ENCODE measurements at places on chromosomes 5 and 9.

DNA sequence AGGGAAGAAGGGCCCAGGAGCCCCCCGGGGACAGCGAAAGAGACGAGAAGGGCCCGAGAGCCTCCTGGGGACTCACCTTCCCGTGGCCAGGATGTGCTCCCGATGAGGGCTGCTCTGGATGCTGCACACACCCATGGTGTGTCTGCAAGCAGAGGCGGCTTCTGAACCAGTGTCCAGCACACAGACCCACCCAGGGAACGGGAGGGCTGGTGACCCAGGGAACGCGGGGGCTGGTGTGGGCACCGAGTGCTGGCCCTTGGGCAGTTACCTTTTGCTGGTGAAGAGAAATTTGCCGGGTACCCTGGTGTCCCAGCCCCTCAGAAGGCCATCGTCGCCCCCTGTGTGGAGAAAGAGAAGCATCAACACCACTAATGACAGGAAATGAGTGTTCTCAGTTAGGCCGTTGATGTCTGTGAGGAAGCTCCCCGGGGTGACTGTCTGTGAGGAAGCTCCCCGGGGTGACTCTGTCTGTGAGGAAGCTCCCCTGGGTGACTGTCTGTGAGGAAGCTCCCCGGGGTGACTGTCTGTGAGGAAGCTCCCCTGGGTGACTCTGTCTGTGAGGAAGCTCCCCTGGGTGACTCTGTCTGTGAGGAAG is 13.2 kb downstream of the MRPL41 start:
- DNase-seq: no peak

DNA sequence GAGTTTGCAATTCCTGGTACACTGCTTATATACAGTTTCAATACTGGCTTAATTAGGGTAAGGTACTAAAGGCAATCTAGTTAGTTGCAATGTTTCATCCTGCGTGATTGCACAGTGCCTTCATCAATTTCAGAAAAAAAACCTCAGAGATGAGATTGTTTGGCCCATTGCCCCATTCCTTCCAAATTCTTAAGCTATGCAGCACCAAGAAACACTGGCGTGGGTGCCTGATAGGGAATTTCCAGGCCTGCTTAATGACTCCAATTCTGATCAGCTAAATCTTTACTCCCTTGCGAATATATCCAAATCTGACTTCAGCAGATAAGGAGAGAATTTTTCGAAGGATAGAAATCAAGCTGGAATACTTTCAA is 35.9 kb upstream of the GAS1 start:
- DNase-seq: no peak

DNA sequence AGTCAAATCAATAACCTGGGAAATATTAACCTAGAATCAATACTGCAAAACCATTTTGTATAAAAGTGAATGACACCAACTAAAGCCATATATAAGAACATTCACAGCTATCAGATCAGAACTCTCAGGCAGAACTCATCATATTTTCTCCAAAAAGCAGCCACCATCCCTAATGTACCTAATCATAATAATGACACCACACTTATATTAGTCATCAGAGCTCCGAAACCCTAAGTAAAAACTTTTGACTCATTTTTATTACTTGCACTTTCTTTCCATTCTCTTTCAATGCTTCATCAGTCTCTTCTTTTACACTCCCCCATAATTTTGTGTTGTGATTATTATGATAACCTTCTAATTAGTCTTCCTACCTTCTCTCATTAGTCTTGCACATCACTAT is 45.3 kb downstream of the INSL6 start:
- no peak for DNase-seq

- DNase-seq: no peak
Observed at GRCh38 chr9:124102363-124102762, 90.8 kb downstream of the LHX2 start.

DNA sequence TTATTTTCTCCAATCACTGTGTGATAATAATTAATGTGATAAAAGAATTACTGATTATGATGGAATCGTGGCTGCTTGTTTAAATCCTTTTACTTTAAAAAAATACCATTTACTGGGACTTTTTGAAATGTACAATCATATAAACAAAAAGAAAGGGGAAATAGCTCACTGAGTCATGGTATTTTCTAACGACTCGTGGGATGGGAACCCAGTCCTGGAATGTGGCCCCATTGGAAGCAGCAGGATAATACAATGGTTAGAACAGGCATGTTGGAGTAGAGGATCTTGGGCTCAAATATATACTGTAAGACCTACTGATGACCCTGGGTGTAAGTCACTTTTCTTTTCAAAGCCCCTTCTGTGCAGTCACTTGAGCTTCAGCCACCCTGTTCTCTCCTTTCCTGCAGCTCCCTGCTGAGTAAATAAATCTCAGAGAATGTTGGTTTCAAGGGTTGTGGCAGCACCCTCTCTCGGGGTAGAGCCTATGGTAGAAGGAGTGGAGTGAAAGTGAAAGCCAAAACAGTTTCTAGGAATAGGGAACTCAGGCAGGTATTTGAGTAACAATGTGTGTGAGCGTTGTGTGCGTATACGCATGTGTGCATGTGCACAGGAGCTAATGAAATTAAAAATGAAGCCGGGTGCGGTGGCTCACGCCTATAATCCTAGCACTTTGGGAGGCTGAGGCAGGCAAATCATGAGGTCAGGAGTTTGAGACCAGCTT is 40.8 kb upstream of the LARP1 start:
- DNase-seq: no peak

GRCh38 chr9:110767559-110768063 is 99.0 kb downstream of the MUSK start:
- DNase-seq: no peak

DNA sequence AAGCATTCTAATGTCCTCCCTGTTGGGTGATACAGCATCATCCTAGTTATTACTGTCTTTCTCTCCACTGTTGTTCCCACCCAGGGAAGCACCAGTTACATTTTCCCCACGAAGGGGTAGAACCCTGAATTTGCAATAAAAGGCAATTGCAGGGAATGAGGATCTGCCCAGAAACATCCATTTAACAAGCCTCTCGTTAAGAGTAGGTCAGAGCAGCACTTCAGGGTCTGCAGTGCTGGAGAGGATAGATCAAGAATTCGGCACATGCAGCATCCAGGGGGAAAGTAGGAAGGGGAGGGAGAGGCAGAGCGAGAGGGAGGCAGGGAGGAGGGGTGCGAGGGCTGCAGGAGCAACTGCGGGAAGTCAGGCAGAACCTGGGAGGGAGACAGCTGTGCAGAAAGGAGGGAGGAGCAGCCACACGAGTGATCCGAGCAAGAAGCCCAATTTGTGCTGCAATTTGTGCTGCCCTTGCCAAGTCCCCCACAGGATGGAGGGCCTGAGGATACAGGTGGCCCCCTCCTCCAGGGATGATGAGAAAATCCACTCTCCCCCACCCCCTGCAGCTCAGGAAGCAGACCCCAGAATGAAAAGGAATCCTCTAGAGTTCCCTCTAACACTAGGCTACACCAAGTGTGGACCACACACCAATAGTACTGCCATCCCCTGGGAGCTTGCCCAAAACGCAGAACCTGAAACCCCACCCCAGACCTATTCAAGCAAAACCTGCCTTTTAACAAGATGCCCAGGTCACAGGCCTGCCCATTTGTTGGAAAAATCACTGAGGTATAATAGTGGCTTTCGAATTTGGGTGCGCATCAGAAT is 62.2 kb downstream of the EPB41L4B start:
- no peak for DNase-seq
